ENCODE measurements at places on chromosomes 13 and 19. TPM values are rescaled to one million over a fixed set of nuclear protein-coding genes. Genes with fewer than 3 reads are reported as not detected.

The SMIM17 gene
- not detected for total RNA-seq

The ZNF329 gene
- 4.4 TPM for total RNA-seq

DNA sequence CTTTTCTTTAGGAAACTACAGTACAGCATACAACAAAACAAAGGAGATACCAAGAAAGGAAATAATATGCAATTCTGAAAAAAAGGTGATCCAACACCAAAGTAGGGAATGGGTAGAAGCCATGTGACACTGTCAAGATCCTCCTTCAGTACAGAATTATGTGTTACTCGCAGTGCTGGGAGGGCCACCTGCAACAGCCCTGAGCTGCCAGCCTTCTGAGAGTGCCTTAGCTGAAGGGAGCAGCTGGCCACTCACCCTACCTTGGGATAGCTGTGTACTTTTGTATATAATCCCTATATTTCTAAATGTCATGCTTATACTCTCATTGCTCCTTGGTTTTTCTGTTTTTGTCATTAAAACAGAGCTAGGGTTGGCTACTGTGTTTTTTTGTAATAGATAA, 1518.2 kb upstream of the PCDH20 start:
- no peaks in the 10 kb centered on the region for H3K27me3 ChIP-seq
- DNase-seq, result no peak
- no peaks in the 10 kb centered on the region for H3K36me3 ChIP-seq

DNA sequence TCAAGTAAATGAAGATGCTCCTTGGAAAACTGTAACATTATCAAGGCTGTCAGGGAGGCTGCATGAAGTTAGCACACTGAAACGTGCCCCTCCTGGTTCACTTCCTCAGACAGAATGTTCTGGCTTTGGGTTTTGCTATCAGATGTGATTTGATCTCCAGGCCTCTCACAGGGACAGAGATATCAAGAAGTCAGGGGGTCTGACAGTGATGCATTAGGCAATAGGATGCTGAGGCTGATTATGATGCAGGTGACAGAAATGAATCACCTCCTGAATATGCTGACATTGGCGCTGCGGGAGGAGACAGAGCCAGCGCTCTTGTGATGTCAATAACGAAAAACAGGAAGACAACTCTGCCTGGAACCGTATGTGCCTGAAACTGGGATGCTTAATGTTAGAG, 278.5 kb downstream of the DCT start:
- no peak overlapping the region for H3K27ac ChIP-seq
- no peaks in the 10 kb centered on the region for H3K4me1 ChIP-seq
- no peaks in the 10 kb centered on the region for H3K36me3 ChIP-seq
- H3K4me3 ChIP-seq, result no peak overlapping the region
- no peak for DNase-seq
- H3K27me3 ChIP-seq, result no peaks in the 10 kb centered on the region

- H3K4me3 ChIP-seq, result no peak overlapping the region
- H3K27ac ChIP-seq, result no peak overlapping the region
- H3K36me3 ChIP-seq, result no peaks in the 10 kb centered on the region
- no peaks in the 10 kb centered on the region for H3K27me3 ChIP-seq
These were observed 64.9 kb downstream of the EDNRB start for GRCh38 chr13:77853703-77854102.

GRCh38 chr13:25529425-25529824, 157.7 kb downstream of the ATP8A2 start:
- no peaks in the 10 kb centered on the region for H3K4me1 ChIP-seq
- no peaks in the 10 kb centered on the region for H3K27me3 ChIP-seq
- no peak overlapping the region for H3K27ac ChIP-seq
- DNase-seq, result no peak

DNA sequence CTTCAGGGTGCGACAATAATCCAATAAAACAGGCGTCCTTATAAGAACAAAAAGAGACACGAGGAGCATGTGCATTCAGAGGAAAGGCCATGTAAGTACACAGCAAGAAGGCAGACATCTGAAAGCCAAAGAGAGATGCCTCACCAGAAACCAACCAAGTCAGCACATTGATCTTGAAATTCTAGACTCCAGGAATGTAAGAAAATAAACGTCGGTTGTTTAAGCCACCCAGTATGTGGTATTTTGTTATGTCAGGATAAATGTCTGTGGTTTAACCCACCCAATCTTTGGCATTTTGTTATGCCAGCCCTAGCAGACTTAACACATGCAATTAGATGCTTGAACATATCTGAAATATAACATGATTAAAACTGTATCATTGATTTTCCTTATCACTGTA, 452.0 kb downstream of the SLITRK6 start:
- no peak overlapping the region for H3K4me3 ChIP-seq
- no peaks in the 10 kb centered on the region for H3K4me1 ChIP-seq
- DNase-seq, result no peak
- H3K36me3 ChIP-seq, result no peaks in the 10 kb centered on the region
- no peak overlapping the region for H3K27ac ChIP-seq

All from Caco-2 (cell line).